Forelimb muscle (tissue), 1 donor: ENCODE measurements at places on chromosomes 16 and 17.

GRCh38 chr16:87447323-87447722 lies 45.5 kb downstream of the ZCCHC14 start:
- DNase-seq, result no peak

GRCh38 chr16:58459344-58460218 lies 40.4 kb upstream of the NDRG4 start:
- no peak for DNase-seq

DNA sequence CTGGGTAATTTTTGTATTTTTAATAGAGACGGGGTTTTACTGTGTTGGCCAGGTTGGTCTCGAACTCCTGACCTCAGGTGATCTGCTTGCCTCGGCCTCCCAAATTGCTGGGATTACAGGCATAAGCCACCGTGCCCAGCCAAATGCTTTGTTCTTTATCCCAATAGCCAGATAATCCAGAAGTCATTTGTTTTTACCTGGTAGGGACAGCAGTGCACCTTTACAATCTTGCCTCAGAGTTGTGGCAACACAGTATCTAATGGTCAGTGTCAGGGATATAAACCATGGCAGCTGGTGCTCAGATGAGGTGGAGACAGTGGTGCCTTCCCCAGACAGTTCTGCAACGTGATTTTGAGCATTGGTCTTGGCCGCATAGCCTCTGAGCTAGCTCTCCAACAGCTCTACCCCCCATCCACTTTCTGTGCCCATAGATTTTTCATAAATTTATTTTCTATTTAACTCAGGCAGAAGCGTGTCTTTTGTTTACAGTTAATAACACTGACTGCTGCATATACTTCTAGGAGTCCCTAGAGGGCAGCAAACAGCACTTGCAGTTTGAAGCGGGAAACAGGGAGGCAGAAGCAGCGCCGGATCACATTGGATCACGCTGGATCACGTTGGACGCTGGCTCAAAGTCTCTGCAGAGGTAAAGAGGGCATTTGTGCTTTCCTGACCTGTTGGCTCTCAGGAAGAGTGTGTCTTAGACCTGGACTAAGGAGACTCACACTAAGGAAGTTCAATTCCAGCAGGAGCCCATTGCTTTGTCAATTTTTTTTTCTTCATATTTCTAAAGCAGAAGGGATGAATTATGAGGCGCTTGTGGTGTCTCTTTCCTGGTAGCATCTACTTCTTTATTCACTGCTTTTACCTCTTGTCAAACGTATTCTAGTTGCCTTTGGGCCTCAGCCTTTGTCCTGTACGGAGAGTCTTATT lies 5.1 kb upstream of the GGT6 start:
- DNase-seq, result peak; percentile 47

- no peak for DNase-seq
These were observed 3.6 kb upstream of the C16orf96 start for GRCh38 chr16:4552541-4552940.

DNA sequence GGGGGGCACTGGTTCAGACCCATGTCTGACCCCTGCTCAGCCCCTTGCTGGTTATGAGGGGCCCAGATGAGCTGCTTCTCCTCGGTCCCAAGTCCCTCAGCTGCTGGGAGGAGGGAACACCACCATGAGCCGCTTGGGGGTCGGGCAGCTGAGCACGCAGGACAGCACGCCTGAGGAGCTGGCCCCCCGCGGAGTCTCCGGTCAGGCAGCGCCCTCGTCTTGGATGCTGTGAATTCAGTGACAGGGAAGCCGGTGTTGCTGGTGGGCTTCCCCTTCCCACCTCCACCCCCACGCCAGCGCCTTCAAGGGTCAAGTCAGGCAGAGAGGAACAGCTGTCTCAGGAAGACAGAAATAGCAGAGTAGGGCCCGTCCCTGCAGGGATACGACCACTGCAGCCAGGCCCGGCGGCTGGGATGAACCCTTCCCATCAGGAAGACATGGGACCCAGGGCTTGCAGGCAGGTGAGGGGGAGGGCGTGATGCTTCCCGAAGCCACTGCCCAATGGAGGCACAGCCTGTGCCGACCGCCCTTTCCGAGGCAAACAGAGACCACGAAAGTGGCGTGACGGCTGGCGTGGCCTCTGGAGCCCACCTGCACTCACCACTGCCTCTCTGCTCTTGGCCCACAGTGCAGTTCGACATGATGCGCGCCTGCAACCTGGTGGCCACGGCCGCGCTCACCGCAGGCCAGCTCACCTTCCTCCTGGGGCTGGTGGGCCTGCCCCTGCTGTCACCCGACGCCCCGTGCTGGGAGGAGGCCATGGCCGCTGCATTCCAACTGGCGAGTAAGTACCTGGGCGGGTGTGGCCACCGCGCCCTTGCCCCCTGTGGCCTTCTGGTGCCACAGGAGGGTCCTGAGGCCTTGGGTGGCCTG lies 8.1 kb downstream of the TMEM204 start:
- DNase-seq, result no peak

DNA sequence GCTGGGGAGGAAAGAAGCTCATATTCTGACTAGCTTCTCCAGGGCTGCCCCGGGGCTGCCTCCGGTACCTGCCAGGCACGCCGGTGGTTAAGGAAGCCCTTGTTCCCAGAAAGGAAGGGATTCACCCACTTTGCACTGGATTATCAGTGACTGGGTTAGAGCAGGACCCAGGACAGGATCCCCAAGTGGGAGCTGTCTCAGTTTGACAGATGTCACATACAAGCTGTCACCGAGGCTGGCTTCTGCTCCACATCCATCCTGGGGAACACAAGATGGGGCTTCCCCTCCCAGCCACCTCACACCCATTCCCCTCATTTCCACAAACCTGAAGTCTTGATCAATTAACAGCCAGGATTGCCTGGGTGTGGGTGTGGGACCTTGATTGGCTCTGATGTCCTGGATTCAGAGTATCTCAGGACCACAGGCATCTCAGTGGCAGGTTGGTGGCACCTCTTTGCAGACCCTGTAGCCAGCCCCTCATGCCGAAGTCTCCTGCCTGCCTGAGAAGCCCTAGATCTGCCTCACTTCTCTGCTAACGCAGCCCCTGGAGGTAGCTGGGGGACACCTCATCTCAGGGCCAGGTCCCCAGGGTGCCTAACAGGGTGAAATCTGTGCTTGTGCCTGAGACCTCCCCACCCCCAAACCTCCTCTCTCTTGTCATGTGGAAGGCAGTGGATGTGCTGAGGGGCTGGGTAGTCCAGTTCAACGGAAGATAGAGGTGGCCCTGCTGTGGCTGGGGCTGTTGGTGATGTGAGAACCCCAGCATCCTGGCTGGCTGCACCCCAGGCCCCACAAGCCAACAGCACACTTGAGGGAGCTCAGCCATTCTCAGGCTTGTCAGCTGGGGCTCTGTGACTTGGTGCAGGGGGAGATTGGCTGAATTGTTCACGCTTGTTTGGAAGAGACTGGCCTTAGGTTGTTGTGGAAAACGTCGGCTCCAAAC lies 1.4 kb downstream of the CACNG5 start:
- DNase-seq, result no peak

- no peak for DNase-seq
These were observed 15.3 kb downstream of the TMEM204 start for GRCh38 chr16:1548727-1549126.

- DNase-seq, result no peak
These were observed 26.1 kb downstream of the METRNL start for GRCh38 chr17:83105512-83105911.

GRCh38 chr17:40241252-40241834 lies 22.2 kb downstream of the WIPF2 start:
- DNase-seq, result no peak

DNA sequence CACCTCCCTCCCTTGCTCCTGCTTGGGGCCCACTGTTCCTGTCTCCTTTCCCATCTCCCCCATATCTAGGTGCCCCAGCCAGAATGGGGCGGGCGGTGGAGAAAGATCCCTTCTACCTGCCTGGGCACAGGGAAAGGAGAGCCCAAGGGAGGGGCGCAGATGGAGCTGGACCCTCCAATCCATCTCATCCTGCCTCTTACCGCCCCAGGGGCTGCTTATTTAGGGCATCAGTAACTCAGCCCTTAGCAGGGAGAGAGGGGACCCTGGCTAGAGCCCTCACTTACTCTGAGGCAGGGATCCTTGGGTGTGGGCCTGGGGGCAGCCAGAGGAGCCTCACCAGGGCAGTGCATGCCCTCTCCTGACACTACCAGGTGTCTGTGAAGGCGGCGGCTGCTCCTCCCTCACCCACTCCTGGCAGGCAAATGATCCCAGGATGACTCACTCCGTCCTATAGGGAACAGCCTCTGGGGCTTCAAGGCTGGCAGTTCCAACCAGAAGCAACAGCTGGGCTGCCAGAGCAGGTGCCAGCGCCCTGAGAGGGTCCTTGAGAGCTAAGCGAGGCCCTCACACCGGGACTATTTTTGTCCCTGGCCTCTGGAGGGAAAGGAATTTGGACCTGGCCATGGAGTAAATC lies 16.3 kb upstream of the BCAR1 start:
- no peak for DNase-seq

- no peak for DNase-seq
These were observed 155.3 kb downstream of the PITPNC1 start for GRCh38 chr17:67532326-67532871.

DNA sequence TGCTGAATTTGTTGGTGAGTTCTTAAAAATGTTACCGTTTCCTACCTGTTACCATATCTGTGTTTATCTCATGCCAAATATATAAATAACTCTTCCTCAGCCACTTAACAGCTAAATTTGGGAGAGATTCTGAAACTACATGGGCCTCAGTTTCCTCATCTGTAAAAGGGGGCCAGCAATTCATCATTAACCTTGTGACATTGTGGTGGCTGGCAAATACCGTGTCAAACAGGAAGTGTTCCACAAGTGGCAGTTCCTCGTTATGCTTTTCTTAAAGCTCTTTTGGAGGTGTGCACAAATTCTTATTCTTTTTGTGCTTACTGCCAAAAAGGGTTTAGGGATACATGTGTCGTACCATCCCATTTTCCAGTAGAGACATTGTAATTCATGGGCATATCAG lies 220.4 kb upstream of the CACNG5 start:
- DNase-seq, result no peak

DNA sequence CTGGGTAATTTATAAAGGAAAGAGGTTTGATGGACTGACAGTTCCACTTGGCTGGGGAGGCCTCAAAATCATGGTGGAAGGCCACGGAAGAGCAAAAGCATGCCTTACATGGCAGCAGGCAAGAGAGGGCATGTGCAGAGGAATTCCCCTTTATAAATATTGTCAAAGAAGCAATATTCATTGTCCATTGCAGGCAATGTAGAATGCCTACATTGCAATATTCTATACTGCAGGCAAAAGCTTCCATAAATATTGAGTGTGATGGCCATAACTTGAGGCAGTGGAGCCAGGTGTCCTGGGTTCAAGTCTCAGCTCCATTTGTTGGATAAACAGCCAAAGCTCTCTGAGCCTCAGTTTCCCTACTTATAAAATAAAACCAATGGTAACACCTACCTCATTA lies 322.3 kb downstream of the SHISA9 start:
- DNase-seq, result no peak

DNA sequence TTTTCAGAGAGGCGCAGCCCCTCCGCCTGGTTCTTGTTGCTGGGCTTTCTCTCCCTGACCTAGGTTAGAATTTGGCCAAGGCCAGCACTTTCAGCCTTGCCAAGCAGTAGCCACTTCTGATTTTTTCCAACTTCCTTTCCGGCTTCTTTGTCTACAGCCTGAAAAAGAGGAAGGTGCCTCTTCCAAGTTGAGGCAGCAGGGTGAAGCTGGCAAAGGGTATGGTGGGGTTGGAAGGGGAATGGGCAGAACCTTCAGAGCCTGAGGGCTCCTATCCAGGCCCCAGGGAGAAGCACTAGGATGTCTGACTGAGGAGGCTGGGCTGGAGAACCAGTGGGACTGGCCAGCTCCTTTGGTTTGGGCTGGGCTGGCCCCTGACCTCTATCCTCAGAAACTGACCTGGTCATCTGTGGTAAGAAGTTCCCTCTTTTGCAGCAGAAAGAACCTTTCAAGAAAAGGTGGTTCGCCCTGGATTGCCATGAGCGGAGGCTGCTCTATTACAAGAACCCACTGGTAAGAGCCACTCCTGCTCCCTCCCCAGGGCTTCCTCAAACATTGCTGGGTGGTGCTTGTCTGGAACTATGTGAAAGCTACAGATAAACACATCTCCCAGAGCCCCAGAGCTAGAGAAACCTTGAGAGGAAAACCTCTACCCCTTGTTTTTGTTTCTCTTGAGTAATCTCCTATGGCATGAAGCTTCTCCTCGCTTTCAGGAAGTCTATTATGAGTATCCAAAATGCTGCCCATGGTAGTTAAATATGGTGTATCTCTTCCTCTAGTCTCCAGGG lies 16.6 kb upstream of the RNF135 start:
- DNase-seq, result no peak

DNA sequence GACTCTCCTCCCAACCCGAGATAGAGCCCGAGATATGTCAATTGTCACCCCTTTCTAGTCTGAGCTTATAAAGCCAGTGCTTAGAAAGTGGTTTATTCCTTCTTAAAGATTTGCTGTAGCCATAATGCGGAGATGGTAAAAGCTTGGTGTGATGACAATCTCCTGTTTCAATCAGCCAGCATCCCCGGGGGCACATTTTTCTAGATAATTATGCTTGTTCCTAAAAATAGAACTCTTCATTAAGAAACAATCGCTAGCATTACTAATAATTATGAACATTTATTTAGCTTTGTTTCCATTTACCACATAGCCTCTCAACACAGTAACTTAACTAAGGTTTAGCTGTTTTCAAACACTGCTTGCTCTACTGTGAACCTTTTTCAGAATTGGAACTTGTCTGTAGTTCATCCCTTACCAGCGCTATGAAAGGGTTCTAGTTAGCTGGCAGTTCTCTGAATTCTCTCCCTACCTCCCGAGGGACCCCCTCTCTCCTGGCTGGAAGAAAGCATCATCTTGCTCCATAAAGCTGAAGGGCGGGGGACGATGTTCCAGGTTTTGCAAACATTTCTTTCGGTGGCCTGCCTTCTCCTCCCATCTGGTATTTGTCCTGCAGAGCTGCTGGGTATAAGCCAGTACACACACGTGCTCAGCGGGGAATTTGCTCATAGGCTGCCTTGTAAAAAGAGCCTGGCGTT lies 922 bp upstream of the MRPL58 start:
- no peak for DNase-seq

DNA sequence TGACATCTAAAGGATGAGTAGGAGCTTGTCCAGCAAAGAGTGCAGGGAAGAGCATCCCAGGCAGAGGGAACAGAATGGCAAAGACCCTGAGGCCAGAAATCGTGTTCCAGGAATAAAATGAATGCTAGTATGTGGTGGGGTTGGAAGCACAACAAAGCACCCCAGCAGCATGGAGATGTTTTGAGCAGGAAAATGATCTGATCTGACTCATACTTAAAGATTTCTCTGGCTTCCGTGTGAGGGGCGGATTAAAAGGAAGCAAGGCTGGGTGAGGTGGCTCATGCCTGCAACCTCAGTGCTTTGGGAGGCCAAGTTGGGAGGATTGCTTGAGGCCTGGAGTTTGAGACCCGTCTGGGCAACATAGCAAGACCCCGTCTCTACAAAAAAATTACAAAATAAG lies 2.3 kb downstream of the SLC5A11 start:
- DNase-seq, result no peak

GRCh38 chr17:17043461-17044271 lies 1.4 kb downstream of the MPRIP start:
- no peak for DNase-seq
